Caki2 (cell line): ENCODE measurements at places on chromosomes 6 and 20. TPM values are rescaled to one million over a fixed set of nuclear protein-coding genes. Genes with fewer than 3 reads are reported as not detected.

The LRP11 gene
- 18.8 and 23.2 TPM in 2 replicates for total RNA-seq

DNA sequence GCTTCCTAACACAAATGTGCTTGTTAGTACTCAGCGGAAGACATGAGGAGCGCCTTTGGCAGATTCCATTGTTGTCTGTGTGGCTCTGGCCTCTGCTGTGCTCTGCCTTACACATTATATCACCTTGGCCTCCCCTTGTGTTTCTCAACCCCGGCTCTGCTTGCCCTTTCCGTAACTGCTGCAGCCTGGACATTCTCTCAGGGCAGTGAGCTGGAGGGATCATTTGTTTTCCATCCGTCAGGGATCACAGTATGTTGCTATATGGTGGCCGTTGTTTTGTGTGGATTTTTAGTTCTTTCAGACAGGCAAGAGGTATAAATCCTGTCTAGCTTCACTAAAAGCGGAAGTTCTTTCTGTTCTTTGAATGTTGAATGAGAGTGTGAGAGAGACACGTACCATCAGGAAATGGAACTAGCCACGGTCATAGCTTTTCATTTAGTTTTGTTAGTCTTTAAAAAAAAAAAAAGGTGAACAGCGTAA lies 175.1 kb downstream of the JARID2 start:
- DNase-seq, result no peak

- peak; percentile 75 for DNase-seq
Observed at GRCh38 chr6:10413850-10414738, 780 bp downstream of the TFAP2A start.

The SMPDL3A gene
- total RNA-seq, result 7.4 and 16.5 TPM in 2 replicates

DNA sequence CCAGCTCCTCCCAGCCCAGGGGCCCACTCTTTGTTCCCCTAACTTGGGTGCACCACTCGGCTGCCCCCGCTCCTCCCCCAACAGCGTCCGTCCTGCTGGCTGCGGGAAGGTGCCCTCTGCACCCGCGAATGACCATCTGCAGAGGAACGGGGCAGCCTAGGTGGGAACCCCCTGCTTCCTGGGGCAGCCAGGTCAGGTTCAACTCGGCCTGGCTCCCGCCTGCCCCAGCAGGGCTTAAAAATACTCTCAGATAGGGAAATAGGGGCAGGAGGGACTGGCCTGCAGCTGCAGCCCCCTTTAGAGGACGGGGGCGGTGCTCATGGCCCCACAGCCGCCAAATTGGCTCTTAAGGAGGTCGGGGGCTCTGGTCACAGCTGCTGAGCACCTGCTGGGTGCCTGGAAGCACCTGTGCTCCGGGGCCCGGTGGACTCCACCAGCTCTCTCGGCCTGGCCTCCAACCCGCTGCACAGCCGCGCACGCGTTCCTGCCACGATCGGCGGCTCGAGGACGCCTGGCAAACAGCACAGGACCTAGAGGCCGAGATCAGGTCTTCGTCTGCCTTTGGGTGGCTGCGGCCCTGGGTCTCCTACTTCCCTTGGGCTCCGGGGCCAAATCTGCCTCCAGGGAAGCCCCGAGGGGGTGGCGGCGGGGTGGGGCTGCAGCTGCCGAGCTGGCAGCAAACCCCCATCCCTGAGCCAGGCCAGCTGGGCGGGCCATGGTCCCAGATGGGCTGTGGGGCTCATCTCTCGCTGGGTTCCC lies 700 bp upstream of the LAMA5 start:
- DNase-seq, result peak; percentile 28

The MPIG6B gene
- not detected in 2 replicates for total RNA-seq

The ABRACL gene
- 77.8 and 83.0 TPM in 2 replicates for total RNA-seq

The JPH2 gene
- 0.57 TPM in 1 of 2 replicates, not detected in the other for total RNA-seq

GRCh38 chr20:39233755-39234154 lies 271.6 kb downstream of the DHX35 start:
- DNase-seq, result no peak

DNA sequence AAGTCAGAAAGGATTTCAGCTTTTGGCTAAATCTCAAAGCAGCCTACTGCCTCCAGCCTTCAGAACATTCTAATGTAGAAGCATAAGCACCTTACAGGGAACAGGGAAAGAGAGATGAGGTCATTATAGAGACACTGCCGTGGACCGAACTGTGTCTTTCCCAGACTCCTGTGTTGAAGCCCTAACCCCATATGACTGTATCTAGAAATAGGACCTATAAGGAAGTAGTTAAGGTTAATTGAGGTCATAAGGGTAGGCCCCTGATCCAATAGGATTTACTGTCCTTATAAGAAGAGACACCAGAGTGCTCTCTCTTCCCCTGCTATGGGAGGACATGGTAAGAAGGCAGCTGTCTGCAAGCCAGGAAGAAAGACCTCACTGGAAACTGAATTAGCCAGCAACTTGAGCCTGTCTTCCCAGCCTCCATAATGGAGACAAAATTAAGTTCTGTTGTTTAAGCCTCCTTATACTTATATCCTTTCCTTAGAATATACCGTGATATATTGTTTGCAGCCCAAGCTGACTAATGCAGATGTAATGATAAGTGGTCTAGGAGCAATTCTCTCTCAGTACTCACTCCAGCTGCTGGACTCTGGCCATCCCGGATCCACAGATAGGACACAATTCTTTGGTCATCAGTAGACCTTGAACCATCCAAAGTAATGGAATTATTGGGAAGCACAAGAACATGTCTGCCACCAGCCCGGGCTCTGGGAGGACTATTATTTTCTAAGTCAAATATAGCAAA lies 71.4 kb downstream of the ALDH5A1 start:
- DNase-seq, result no peak

DNA sequence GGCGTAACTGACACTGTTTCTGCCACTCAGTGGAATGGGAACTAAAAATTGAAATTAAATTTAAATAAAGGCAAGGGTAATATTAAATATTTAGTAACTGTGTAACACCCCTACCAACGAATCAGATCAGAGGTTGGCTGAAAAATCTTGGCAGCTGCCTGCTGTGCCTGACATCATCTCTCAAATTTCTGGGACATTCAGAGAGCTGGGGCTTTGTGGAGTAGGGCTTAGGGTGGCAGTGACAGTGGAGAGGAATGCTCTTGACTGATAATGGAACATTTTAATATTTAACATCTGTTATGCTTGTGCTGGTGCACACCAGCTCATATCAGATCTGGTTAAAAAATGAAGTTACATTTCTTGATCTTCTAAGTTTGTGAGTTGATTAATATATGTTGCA lies 62.2 kb downstream of the RFPL4B start:
- no peak for DNase-seq

The SLC24A3 gene
- not detected in 2 replicates for total RNA-seq

The ECT2L gene
- total RNA-seq, result not detected in 2 replicates

The GMPR gene
- total RNA-seq, result not detected in 2 replicates

The SIRPB1 gene
- total RNA-seq, result 2.1 and 10.4 TPM in 2 replicates

DNA sequence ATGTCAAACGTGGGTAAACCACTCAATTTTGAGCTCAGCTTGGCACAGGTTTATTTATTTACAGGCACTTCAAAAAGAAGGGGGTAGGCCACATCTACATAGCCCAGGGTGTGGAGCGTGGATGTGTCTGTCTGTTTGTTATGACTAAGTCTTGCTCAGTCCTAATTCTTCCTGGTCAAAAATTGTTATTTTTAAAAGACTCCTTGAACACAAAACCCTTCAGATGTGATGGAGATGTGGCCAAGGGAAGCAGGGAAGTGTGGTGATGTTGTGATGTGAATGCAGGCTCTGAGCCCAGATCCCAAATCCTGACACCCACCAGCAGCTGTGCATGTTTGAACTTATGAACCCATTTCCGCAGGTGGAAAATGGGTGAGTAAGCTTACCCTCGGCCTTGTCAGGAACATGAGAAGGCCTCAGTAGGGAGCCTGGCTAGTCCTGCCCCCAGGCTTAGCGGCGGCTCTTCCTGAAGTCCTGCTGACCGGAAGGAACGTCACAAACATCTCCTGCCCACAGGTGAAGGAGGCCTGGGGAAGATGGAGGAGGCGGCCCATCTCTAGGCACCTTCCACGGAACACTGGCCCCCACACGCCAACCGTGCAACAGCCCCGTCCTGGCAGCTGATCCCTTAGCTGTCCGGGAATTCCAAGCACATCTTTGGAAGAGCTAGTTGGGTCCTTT lies 119.7 kb downstream of the MYLK4 start:
- no peak for DNase-seq

GRCh38 chr6:131945971-131946370 lies 5.2 kb downstream of the CCN2 start:
- no peak for DNase-seq

DNA sequence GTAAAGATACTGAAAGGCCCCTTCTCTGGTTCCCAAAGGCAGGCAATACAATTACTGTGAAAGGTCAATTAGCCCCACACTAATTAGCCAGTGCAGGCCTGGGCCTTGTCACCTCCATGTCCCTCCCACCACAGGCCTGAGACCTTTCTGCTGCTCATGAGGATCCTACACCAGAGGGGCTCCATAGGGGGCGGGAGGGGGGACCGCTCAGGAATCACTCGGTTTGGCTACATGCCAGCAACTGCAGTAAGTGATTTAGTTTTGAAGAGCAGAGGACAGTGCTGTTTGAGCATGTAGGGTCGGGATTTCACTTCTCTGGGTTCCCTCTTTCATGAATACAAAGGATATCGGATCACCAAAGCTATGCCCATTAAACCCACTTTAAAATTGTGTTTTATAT lies 455.6 kb downstream of the PRKN start:
- no peak for DNase-seq

DNA sequence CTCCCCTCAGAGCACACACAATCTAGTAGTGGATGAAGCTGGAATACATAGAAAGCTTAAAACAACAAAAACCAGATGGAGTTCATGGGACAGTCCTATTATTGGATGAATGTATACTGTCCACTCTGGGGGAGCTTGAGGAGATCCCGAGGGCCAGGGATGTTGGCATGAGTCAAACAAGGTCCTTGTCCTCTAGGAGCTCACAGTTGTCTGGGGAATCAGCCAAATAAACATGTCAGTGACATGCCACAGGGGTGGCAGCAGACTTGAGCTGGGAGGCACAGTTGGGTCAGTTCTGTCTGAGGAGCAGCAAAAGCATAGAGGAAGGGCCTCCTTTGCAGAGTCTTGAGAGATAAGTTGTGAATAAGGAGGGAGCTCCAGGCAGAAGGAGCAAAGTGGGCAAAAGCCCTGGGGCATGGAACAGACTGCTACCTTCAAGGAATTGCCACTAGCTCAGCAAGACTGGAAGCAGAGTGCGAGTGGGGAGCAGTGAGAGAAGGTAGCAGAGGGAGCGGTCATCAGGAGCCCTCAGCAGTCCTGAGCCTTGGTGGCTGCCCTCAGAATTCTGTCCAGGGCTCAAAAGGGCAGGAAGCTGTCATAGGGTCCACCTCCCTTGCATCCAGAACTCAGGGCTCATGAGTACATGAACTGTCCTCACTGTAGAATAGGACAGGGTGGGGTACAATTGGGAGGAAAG lies 22.1 kb downstream of the L3MBTL1 start:
- no peak for DNase-seq

- DNase-seq, result no peak
Observed at GRCh38 chr6:167779993-167780655, 46.6 kb upstream of the AFDN start.

The FAM83C gene
- 0.20 TPM in 1 of 2 replicates, not detected in the other for total RNA-seq

DNA sequence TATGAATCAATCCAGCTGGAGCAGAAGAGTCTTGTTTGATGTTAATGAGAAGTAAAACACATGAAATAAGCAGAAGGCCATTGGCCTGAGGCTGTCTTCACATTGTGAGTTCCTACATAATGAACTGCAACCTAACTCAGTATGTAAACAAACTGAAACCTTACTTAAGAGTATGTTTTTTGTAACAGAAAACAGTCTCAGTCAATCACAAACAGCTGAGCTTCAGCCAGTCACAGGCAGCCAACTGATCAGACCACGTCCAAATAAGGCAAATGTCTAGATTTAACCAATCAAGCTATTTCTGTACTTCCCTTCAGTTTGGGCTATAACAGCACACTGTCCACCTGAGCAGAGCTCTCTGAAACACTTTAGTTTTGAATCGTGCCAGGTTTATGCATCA lies 234.7 kb downstream of the TRDN start:
- no peak for DNase-seq

GRCh38 chr20:63215101-63216040 lies 560 bp downstream of the YTHDF1 start:
- DNase-seq, result peak; percentile 60

DNA sequence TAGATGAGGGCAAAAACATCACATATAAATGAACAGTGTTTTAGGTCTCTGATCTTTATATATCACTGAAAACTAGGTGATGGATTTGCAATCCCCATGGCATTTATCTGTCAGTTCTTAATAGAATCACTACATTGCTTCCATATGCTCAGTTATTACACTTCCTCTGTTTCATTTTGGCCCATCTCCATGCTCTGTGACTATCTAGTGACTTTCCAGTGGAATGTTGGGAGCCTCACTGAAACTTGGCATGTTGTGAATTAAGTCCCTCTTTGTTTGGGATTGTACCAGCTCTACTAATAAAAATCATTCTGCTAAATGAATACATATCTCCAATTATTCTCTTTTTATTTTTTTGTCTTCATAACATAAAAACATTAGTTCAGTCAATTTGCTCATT lies 226.1 kb upstream of the CEP162 start:
- DNase-seq, result no peak

DNA sequence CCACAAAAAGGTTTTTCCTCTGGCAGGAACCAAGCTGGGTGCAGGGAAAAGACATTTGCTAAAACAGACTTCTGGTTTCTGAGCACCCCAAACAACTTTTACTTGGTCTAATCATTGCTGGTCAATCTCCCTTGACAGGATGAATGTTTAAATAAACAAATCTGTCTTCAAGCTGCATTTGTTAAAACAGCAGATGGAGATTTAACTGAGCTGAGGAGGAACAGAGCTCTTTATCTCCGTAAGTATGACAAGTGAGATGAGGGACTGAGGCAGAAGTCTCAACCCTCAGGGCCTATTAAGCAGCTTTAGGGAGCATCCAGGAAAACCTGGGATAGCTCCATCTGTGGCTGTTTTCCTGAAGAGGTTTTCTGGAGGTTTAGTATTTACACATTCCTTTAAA lies 40.6 kb downstream of the NINL start:
- DNase-seq, result no peak

GRCh38 chr6:129534926-129535325 lies 175.1 kb downstream of the ARHGAP18 start:
- DNase-seq, result no peak

GRCh38 chr6:109105681-109106080 lies 10.4 kb downstream of the CEP57L1 start:
- no peak for DNase-seq

DNA sequence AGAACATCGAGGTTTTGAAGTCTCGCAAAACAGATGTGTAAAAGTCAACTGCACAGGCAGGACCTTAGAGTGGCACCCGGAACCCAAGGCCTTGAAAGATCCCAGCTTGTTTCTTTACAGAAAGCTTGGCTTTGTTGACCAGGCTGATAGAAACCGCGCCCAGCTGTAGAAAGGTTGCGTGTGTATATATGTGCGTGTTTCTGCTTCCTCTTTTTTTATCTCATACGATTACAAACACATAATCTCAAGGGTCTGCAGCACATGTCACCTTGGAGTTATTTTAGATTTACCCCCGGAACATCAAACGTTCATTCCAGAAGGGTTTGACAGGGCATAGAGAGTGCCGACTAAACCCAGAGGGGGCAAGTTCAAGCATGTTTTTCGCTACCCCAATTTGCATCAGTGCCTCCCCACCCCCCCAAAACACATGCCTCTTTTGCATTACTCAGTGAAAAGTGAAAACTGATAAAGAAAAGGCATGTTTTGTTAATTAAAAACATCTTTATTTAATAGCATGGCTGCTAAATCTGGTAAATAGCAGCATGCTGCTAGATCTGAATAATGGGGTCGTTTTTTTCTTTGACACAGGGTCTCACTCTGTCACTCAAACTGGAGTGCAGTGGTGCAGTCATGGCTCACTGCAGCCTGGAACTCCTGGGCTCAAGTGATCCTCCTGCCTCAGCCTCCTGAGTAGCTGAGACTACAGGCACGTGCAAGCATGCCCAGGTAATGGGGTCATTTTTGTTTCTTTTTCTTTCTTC lies 33.2 kb upstream of the NCOA3 start:
- no peak for DNase-seq
